ENCODE measurements at places on chromosomes 7 and 10. TPM values are rescaled to one million over a fixed set of nuclear protein-coding genes. Genes with fewer than 3 reads are reported as not detected.

The UCN3 gene
- 0.30 TPM for polyA plus RNA-seq

The RSPH10B gene
- 0.61 TPM for polyA plus RNA-seq

The WEE2 gene
- 0.33 TPM for polyA plus RNA-seq

The SLC26A3 gene
- 0.39 TPM for polyA plus RNA-seq

The SVOPL gene
- 3.1 TPM for polyA plus RNA-seq

The ASB10 gene
- not detected for polyA plus RNA-seq

The TMEM273 gene
- 2.7 TPM for polyA plus RNA-seq

The AQP1 gene
- 200 TPM for polyA plus RNA-seq

The NPSR1 gene
- not detected for polyA plus RNA-seq

The NPFFR1 gene
- 0.23 TPM for polyA plus RNA-seq

The ZFAND2A gene
- polyA plus RNA-seq: 19.3 TPM

GRCh38 chr7:73715648-73716317, 3.7 kb downstream of the STX1A start:
- DNase-seq: no peak

DNA sequence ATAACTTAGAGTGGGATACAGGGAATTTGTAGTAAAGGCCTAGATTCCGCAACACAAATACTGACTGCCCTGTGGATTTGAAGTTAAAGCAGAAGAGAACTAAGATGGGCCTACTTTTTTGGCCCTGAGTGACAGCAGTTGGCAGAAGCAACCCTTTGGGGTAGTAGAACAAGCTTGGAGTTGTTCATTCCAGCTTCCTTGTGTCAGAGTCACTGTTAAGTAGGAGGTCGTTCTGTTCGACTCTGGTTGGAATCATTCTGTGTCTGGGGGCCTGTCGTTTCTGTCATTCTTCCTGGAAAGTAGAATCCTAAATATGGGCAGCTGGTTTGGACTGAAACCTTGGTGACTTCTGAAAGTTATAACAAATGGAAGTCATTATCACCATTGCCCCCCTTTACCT, 865.9 kb downstream of the LRMDA start:
- no peak for DNase-seq

- no peak for DNase-seq
Measured at GRCh38 chr10:14925268-14925667, 28.6 kb downstream of the DCLRE1C start.

GRCh38 chr7:148397551-148397950, 193.0 kb upstream of the C7orf33 start:
- DNase-seq: no peak

- DNase-seq: no peak
Measured at GRCh38 chr10:97411406-97411805, 10.3 kb upstream of the RRP12 start.

GRCh38 chr7:70926666-70927065, 205.3 kb upstream of the GALNT17 start:
- peak; percentile 13 for DNase-seq

DNA sequence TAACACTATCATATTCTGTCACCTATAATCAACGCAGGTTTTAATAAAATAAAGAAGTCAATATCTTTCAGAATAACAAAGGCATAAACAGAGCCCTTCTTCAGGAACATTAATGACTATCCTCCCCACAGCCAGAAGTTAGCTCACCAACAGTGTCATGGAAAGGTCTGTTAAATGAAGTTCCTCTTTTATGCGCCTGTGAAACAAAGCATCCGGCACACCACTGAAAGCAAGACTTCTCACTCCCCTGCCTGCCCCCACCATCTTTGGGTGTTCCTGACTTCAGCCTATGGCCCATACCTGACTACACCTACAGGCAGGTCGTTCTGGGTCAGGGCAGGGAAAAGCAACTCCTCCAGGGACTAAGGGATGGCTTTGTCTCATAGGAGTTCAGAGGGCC, 205.4 kb downstream of the FANK1 start:
- no peak for DNase-seq

- no peak for DNase-seq
Measured at GRCh38 chr10:124296121-124296812, 122.5 kb downstream of the OAT start.

GRCh38 chr7:2904202-2904601, 60.1 kb upstream of the GNA12 start:
- no peak for DNase-seq

DNA sequence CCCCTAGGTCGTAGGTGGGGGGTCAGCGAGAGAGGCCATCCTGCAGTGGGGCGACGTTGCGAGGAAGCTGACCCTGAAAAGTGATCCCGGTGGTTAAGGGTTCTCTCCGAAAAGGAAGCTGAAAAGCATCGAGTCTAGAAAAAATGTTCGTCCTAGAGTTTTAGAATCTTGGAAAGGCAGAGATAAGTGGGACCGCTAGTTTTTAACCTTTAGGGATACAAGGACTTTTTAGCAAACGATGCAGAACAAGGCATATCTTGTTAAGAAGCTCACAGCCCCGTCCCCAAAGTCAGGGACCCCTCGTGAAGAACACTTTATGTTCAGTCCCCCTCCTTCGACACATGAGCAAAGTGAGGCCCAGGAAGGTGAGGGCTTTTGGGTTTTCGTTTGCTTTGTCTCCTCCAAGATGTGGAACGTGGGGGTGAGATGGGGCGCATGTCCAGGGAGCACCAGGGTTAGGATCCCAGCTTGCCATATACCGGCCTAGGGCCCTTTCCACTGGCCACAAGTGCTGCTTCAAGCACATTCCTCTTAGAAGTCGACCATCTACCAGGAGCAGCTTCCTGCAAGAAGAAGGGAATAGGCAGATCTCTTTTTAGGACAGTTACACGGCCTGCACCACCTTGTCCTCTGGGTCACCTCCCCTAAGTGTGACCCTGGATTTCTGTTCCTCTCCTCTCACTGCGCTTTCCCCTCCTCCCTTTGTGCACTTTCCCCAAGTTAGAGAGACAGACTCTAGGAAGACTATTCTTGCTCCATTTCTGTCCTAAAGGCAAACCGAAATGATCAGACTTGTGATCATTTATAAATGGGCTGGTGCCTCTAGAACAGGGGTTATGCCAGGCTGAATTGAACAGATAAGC, 969 bp downstream of the SLC35G1 start:
- DNase-seq: no peak

DNA sequence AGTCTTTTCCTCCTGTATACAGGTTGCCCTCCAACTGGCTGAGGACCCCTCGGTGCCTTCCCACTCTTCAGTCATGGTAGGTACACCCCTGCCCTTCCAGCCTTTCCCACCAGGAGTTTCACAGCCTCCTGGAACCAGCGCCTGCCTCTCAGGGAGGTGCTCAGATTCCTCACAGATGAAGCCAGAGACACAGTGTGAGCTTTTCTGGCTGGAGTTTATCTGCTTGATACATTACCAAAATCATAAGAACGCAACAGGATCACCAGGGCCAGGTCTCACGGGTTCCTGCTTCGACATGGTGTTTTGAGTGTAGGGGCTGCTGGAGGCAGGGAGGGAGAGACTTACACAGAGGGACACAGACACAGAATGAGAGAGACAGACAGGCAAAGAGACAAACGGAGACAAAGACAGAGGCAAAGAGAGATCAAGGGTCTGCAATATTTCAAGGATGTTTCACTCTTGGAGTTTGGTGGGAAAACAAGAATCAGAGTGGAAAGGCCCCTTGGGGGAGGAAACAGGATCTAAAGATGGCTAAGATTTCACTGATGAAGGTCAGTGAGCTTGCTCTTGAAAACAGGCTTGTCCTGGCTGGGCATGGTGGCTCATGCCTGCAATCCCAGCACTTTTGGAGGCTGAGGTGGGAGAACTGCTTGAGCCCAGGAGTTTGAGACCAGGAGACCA, 6.5 kb upstream of the INMT start:
- DNase-seq: no peak

GRCh38 chr10:817371-817770, 114.1 kb downstream of the LARP4B start:
- DNase-seq: no peak

DNA sequence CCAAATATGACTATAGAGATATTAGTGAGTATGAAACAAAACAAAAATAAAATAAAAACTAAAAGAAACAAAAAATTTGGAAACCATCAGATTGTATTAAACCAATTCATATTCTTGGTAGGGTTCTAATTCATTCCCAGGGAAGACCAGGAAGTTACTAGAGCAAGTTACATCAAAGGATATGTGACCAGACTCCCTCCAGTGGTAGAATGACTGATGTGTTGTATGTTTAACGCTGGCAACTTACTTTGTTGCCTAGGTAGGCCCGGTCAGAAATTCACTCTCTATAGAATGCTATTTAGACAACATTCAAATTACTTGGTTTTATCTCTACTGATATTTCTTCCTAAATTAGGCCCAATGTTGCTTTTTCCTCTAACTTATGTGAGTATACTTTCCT, 5.2 kb downstream of the PHYHIPL start:
- DNase-seq: no peak

DNA sequence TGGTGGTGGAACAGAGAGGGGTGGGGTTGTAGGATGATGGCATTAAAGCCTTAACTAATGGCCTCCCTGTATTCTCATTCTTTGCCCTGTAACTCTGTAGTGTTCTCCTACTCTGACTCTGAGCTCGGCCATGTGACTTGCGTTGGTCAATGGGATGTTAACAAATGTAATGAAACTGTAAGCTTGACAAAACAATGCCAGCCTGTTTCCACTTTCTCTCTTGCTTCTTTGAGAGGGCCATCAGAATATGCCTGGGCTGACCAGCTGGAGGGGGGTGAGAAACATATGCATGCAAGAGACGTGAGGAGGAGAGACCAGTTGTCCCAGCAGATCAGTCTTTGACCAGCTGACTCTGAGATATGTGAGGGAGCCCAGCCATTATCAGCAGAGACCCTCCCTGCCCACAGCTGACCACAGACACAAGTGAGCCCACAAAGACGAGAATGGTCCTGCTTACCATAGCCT, 100.6 kb downstream of the ICA1 start:
- no peak for DNase-seq

- DNase-seq: no peak
Measured at GRCh38 chr10:30412901-30413300, 21.1 kb upstream of the MAP3K8 start.

GRCh38 chr7:157936976-157937375, 600.2 kb downstream of the DNAJB6 start:
- no peak for DNase-seq

- no peak for DNase-seq
Measured at GRCh38 chr7:47888371-47889265, 59.6 kb downstream of the PKD1L1 start.

All from renal cortex interstitium (tissue), 15 donors.